ENCODE measurements at places on chromosomes 4 and X. TPM values are rescaled to one million over a fixed set of nuclear protein-coding genes. Genes with fewer than 3 reads are reported as not detected.

RHOXF1 gene
- total RNA-seq = 0.98 TPM

PQBP1 gene
- 120 TPM for total RNA-seq

TMPRSS11F gene
- total RNA-seq = not detected

ADAMTS3 gene
- 0.10 TPM for total RNA-seq

EDA gene
- total RNA-seq = 1.7 TPM

CT83 gene
- not detected for total RNA-seq

PABPC5 gene
- total RNA-seq = 9.5 TPM

KLHL34 gene
- 0.15 TPM for total RNA-seq

MAGEB1 gene
- not detected for total RNA-seq

Measured in glutamatergic neuron (in vitro differentiated cells).